ENCODE measurements at places on chromosomes 2 and 18.

DNA sequence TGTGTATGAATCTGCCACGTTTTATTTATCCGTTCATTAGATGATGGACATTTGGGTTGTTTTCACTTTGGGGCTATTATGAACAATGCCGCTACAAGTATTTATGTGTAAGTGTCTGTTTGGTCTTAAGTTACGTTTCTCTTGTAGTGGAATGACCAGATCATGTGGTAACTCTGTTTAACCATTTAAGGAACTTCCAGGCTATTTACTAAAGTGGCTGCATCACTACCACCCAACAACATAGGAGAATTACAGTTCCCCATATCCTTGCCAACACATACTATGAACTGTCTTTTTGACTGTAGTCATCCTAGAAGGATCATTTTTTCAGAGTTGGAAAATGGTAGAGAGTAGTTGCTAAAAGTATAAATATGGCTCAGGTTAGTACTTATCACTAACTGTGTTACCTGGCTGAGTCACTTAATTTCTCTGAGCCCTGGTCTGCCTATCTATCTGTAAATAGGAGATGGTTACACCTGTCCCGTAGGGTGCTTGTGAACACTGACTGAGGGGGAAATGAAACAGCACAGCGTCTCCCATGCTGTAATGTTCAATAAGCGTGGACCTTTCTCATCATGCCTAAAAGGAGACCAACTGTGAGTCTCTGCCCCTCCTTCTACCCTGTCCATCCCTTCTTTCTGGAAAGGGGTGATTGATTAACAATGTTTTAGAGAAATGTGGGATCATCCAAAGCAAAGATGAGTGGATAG is 103.1 kb downstream of the SH3RF3 start:
- no peak for DNase-seq

- DNase-seq, result no peak
Observed at GRCh38 chr2:185643434-185643833, 95.2 kb upstream of the FSIP2 start.

- no peak for DNase-seq
Observed at GRCh38 chr18:31649978-31650719, 34.2 kb downstream of the B4GALT6 start.

DNA sequence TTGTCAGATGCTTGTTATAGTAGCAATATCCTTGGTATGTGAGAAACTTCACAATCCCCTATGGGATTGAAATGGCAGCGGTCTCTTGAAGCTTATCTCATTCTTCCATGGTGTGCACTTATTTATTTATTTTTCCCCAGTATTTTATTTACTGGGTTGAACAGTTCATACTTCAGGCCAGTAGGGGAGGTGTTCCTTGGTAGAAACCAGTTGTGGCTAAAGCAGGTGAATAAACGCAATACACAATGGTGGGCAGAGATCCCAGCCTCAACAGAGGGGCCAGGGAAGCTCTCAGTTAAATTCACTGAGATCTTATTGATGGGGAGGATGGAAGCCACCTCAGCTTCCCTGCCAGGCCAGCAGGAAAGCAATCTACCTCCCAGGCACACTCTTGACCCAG is 93.7 kb upstream of the SRD5A2 start:
- no peak for DNase-seq

All from K562 (cell line).